ENCODE measurements at places on chromosomes 16 and 17.

DNA sequence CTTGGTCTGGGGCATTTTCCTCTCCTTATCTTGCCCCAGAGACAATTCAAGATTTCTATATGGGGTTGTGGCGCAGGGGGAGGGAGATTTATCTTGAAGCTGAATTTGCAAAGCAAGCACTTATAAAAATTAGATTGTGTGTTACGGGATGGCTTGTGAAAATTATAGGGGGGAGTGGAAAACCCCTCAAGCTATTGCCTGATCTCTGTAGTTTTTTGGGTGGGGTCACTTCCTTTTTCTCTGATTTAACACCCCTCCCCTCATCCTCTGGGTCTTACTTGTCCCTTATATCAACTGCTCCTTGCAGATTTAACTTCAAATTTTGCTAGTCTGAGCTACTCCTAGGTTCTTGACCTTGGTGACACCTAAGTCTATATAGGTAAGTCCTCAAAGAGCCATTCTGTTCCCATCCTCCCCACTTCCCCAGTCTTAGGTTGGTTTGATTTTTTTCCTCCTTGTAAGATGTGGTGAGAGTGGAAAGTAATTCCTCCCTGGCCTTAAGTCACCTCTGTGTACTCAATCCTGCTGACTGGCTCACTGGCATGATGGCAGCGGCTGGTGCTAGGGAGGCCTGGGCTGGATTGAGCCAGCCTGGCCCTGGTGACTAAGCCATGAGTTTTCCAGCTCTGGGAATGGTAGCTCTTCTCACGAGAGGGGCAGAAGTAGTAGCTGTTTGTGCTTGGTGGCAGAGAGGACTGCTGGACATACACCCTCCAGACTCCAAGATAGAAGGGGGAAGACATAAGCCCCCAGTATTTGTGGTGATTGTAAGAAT lies 2.3 kb downstream of the ARL4D start:
- no peak for DNase-seq

DNA sequence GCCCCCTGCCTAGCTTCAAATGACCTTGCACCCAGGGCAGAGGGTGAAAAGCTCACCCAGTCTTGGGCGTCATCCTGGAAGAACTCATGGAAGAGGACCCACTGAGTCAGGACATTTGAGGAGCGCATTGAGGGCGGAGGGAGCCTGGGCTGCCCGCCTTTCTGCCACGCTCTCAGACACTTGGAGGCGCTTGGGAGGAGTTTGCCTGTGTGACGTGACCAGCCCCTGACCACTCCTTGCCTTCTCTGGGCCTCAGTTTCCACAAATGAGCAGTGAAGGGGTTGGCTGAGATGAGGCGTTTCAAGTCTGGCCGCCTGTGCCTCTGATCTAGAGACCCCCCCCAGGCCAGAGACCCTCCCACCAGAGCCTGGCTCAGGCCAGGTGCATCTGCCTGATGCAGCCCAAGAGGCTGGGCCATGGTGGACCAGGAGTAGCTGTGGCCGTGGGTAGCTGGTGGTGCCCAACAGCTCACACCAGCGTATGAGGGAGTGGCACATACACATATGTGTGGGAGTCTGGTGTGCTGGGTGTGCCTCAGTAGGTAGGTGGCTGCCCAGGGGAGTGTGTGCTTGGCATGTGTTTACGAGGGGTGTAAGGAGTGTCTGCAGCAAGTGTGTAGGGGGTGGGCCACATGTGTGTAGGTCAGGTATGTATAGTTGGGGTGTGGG lies 80.2 kb upstream of the TOB1 start:
- no peak for DNase-seq

- DNase-seq, result no peak
Observed at GRCh38 chr17:78583091-78583490, 5.9 kb upstream of the DNAH17 start.

DNA sequence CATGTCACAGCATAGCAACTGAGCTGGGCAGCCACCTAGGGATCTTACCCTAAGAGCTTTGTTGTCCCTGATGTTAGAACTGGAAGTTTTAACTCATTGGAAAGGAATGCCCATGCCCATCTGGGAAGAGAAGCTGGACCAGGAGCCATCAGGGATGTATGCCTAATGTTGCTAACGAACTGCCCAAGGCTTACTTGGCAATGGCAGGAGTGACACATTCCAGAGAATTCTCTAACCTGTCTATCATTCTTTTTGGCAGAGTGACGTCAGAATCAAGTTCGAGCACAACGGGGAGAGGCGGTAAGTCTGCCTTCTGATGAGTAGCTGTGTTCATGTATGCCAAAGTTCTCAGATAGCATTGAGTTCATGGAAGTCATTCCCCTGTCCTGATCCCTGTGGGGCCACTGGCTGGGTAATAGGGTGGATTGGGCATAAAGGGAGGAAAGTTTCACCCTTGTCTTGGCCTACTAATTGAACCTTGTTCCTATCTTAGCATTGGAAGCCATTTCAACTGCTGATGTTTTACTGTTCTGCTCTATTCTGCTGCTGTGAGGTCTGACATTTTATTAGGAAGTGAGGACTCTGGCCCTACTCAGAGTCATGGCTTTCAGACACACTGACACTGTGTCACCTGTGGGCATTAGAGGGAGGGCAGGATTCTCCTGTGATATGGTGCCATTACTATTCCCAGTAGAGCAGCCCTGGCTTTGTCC lies 23.7 kb downstream of the MAP3K3 start:
- no peak for DNase-seq

DNA sequence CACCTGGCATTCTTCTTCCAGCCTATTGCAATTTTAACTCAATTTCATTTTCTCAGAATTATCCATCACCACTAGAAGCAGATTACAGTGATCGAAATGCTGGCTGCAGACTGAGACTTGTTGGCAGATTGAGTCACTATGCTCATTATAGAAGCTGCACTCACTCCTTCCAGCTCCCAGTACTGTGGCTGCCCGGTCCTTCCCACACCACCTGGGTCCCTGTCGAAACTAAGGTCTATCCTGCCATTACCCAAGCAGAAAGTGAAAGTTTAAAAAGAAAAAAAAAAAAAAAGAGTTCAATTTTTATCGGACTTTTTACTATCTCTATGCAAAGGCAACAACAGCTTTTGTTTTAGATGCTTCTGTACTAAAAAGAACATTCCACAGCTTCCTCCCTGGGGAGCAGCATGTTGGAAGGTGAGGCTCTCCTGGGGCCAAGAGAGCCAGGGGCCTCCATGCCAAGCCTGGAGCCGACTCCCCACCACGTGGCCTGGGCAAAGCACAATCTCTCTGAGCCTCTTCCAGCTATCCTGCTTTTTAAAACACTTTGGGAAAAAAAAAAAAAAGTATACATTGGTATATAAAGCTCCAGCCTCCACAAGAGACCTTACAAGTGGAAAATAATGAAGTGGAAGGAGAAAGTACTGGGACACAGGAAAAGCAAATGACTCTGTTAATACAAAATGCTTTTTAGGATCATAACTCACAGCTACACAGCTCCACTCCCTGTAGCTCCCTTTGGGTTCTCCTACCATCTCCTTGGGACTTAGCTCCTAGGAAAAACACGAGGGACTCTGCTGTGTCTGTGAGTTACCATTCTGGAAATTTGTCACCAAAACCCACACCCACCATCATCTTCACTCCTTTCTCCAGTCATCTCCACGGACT lies 77.8 kb downstream of the USP31 start:
- no peak for DNase-seq

- DNase-seq, result no peak
Observed at GRCh38 chr16:89106533-89107202, 13.0 kb downstream of the ACSF3 start.

DNA sequence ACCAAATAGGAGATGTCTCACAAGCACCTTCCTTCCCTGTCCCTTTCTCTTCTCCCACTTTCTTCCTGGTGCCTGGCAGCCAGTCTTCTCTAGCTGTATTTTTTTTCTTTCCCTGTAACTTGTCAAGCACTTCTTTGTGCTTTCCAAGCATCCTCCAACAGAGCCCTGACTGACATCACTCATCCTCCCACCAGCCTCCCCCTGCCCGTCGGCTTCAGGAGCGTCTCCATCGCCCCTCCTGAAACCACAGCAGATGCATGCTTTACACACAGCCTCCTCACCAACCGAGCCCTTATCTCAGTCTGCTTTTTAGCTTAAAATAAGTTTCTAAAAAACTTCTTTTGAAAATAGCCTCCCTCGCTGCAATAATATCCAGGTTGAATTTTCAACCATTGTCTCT lies 268.7 kb upstream of the CDH5 start:
- peak; percentile 31 for DNase-seq

GRCh38 chr17:73028299-73028755 lies 64.2 kb downstream of the SLC39A11 start:
- DNase-seq, result peak; percentile 62

GRCh38 chr17:39782481-39782880 lies 44.7 kb downstream of the GRB7 start:
- DNase-seq, result no peak

DNA sequence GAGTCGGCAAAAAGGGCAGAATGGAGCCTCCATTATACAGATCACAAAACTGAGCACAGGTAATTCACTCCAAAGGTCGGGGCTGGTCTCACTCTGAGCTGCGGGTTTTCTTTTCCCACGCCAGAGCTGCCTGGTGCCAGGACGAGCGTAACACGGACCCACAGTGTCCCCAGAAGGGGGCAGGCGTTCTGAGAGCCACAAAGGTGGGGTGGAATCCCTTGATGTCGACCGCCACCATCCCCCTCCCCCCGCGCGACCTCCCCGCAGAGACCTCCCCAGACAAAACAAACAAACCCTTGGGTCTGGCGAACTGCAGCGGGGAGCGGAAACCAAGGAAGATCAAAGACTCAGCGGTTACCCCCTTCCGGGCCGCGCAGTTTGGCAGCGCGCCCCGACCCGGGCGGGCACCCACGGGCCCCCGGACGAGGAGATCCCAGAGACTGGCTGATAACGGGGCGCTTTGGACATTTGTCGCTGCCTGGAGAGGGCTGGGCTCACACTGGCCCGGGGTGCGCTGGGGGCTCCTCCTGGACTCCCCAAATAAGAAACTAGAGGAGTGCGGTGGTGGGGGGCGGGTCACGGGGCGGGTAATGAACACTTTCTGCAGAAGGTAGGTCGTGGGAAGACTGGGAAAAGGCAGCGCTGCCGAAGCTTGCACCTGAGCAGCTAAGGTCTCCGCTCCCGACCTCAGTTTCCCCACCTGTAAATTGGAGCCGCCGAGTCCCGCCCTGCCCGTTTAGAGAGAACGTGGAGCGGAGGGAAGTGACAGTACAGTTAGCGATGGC lies 664 bp upstream of the NKD1 start:
- DNase-seq, result peak; percentile 66

GRCh38 chr16:3015865-3016521 lies 2.0 kb downstream of the CLDN6 start:
- no peak for DNase-seq

- DNase-seq, result no peak
Observed at GRCh38 chr16:10613785-10614485, 33.5 kb upstream of the EMP2 start.

DNA sequence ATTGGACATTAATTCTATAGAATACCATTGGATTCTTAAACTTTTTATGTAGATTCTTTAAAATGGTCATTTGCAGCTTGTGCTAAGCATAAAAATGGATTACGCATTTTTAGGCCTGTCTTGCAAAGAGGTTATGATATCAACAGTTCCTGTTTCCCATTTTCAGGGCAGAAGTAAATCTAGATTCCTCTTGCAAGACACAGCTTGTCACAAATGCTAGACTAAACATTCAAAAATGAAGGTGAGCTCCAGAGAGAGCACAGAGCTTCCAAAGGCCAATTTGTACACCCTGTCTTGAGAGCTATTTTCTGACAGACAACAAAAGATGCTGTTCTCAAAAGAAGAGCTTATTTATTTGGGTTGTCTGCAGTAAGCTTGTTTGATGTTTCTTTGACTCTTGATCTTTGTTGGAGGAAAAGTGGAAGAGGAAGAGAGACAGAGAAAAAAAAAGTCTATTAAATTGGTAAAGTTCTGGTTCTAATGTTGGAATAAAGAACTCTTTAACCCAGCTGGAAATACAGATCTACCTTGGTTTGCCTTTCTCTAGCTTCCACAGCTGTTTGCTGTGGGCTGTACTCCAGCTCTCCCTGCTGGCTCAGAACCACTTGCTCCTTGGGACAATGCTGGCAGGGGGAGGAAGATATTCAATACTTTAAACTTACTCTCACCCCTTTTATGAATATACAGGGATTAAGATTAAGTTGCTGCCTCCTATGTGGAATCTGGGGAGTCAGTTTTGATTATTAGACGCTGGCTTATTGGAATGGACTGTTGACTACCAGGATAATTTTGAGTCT lies 651.8 kb downstream of the CDH11 start:
- DNase-seq, result no peak

GRCh38 chr17:75131278-75132017 lies at the start of gene NT5C:
TSS of gene NT5C (minus strand) at chr17:75131742. CDS start at chr17:75131707, 35 bp downstream.
- DNase-seq, result peak; percentile 94

DNA sequence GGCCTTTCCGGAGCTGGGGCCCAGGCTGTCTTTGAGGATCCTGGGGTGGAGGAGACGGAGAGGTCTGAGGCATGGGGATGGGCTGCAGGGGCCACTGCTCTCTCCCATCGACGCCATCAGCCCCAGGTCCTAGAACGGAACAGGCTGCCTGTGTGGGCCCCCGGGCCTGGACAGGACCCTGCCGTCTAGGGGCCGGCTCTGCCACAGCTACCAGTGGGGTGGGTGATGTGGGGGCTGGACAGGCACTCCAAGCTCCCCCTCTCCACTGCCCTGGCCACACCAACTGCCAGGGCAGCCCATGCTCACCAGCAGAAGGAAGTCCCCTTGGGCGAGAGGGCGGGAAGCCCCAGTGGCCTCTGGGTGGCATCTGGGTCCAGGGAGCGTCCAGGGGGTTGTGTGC lies 37.8 kb downstream of the ENGASE start:
- DNase-seq, result no peak
